ENCODE measurements at places on chromosomes 6 and 20. TPM values are rescaled to one million over a fixed set of nuclear protein-coding genes. Genes with fewer than 3 reads are reported as not detected.

The BPIFB1 gene
- total RNA-seq: not detected

GRCh38 chr6:9978480-9978879 lies 436.4 kb downstream of the TFAP2A start:
- no peak for DNase-seq

- no peak for DNase-seq
These were observed 211.4 kb downstream of the FUT9 start for GRCh38 chr6:96227135-96227534.

- DNase-seq: no peak
These were observed 255.6 kb downstream of the KHDC1L start for GRCh38 chr6:72969666-72970065.

- DNase-seq: no peak
These were observed 43.9 kb downstream of the PHACTR2 start for GRCh38 chr6:143721642-143722041.

The CENPW gene
- not detected for total RNA-seq

- DNase-seq: no peak
These were observed 103.2 kb upstream of the TNFAIP3 start for GRCh38 chr6:137763886-137764285.

- no peak for DNase-seq
These were observed 136.3 kb upstream of the NEDD9 start for GRCh38 chr6:11368760-11369159.

- DNase-seq: no peak
These were observed 185.7 kb upstream of the EYA4 start for GRCh38 chr6:133055441-133055966.

GRCh38 chr6:105179244-105180065 lies at the start of gene POPDC3:
TSS of gene POPDC3 (minus strand) at chr6:105180014. CDS start at chr6:105161909, 18,105 bp downstream.
- DNase-seq: peak; percentile 19

DNA sequence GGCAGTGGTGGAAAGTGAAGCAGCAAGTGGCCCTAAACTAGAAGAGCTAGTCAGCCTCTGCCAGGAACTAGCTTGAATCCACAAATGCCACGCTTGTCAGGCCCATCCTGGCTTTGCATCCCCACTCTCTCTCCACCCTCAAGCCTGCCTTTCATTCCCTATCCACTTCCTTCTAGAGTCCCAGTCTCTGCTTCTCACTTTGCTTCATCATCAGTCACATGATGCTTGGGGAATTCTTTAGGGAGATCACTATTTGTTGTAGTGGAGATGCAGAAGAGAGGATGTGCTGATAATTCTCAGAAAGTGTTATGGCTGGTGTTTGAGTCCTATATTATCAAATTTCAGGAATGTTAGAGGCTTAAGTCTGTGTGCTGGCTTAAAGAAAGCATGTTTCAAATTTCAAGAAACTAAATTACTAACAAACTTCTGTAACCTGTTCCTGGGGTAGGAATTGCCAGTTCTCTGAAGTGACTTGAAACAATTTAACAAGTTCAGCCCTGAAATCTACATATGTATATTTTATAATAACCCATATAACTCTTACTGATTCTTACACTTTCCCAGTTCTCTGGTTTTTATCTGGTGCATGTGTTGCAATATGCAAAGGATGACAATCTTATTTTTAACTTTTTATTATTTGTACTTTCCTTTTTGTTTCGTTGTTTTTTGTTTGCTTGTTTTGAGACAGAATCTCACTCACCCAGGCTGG lies 7.5 kb downstream of the TRIM39 start:
- DNase-seq: no peak

DNA sequence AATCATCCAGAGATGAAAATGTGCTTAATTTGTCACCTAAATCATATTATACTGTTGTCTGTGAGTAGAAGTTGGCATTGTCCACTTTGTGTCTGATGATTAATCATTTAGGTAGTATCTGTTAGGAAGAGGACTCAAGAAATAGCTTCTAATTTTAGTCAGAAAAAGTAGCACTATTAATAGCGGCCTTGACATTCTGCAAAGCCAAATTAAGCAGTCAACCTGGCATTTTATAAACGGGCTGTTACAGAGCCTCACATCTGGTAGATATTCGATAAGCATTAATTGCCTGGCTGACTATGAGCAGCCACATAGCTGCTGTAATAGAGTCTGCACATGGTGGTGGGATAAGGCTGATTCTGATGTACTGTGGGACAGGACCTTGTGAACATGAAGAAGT lies 99.5 kb downstream of the KLHL32 start:
- no peak for DNase-seq

DNA sequence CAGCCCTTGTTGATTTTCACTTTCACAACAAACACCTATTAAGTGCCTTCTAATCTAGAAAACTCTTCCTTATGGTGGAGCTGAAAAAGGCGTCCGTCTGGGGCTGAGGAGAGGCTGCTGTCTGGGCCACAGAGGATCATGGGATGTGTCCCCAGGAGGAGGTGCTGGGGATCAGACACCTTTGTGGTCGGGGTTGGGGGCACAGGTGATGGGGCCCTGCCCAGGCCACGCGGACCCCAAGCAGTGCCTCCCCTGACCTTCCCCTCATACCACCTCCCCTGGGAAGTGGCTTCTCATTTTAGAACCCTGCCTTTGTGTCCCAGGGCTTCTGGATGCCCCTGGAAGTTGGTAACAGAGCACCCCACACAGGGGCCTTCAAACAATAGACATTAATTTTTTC lies 41.1 kb downstream of the SUN5 start:
- no peak for DNase-seq

DNA sequence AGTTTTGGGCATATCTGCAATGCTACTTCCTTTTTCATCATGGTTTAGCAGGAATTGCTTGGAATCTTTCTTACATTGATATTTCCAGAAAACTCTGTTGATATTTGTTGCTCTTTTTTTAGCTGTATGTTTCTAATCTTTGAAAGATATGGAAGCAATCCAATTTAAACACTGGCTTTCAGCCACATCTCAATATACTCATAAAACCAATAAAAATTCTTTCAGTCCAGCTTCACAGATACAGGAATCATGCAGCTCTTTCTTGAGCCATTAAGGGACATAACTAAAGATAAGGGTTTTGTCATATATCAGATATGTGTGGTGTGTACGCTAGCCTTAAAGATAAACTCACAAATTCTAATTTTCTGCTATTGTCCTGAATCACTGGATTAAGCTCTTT lies 47.4 kb downstream of the PKIB start:
- DNase-seq: no peak

The RGS17 gene
- total RNA-seq: 5.1 TPM

- DNase-seq: no peak
These were observed 16.6 kb upstream of the SIRT5 start for GRCh38 chr6:13557841-13558240.

The PSMB8 gene
- total RNA-seq: 39.3 TPM

The C6orf15 gene
- total RNA-seq: not detected

DNA sequence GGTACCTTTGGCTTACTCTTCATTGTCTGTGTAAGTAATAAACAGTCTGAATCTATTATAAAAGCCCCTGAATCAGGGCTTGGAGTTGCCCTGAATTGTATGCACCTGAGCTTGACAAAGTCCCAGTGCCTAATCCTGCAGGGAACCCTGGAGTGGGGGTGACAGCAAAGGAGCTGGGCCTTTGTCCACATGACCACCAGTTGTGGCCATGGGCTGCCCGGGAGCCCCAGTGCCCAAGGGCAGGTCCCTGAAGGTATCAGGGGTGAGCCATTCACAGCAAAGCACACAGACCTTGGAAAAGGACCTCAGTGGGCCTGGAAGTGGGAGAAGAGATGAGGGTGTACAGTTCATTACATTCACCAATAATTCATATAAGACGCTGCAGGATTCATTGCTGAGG lies 94.2 kb downstream of the BANF2 start:
- no peak for DNase-seq

GRCh38 chr20:49140411-49140810 lies 47.7 kb downstream of the STAU1 start:
- no peak for DNase-seq

- no peak for DNase-seq
These were observed 10.1 kb downstream of the SMIM28 start for GRCh38 chr6:138387577-138388368.

DNA sequence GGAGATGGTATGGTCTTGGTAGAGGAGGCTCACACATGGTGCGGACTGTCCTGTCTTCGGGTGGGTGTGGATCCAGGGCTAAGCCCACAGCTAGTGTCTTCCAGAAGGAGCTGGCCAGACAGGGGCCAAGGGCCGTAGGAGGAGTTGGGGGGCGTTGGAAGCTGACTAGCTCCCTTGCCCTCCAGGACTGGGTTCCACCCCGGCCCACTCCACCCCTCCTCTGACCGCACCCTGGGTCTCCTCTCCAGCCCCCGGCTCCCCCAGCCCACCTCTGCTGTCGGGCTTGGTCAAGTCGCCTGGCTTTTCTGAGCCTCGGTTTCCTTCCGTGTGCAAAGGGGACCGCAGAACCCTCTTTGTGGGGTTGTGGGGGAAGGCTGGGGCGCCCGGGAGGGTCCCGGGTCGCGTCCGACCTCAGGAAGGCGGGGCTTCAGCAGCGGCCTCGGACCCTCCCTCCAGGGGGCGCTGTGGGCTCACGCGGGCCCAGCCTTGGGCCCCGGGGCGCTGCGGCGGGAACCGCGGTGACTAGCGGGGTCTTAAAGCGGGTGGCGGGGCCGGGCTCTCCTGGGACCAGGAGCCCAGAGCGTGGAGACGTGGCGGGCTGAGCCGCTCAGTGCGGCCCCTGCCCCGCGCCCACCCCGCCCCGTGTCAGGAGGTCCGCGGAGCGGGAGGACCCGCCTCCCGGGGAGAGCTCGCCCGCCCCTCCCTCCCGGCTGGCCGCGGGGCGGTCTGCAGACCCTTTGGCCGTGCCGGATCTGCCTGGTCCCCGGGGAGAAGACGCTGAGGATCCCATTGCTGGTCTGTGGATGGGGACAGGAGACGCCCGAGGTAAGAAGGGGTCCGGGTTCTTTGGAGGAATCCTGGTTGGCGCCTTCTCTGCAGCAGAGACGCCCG lies 5.4 kb downstream of the NPBWR2 start:
- peak; percentile 25 for DNase-seq

DNA sequence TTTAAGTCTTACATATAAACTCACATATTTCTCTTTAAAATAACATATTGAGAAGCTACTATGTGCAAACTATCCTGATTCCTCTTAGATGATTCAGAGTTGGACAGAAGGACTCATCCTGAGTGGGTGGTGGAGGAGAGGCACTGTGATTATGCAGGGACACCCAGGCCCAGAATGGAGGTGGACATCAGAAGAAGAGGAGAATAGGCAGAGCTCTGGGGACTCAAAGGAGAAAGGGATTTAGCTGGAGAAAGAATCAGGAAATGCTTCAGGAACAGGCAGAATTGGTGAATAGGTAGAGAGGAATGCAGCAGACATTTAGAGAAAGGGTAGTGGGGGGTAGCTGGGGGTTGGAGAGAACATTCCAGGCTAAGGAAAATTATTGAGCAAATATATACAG lies 17.4 kb downstream of the RCAN2 start:
- no peak for DNase-seq

The FOXS1 gene
- not detected for total RNA-seq

DNA sequence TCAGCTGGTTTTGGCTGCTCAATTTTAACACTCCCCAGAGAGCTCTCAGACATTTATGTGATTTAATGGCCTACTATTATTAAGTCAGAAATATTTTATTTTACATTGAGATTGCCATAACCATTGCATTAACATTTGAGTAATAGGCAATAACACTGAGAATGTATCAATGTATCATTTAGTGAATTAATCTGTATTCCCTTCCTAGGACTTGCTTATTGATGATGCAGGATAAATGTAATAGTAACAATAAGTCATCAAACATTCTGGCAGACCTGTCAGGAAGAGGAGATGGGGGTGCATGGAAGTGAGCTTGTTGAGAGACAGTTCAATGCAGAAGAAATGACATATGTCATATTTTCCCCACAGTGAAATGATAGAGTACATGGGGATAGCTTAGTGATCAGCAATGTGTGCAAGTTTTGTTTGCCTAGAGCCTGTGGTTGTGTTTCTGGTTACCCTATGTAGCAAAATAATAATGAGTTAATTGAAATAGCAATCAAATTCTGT lies 458.9 kb downstream of the EYS start:
- DNase-seq: no peak

DNA sequence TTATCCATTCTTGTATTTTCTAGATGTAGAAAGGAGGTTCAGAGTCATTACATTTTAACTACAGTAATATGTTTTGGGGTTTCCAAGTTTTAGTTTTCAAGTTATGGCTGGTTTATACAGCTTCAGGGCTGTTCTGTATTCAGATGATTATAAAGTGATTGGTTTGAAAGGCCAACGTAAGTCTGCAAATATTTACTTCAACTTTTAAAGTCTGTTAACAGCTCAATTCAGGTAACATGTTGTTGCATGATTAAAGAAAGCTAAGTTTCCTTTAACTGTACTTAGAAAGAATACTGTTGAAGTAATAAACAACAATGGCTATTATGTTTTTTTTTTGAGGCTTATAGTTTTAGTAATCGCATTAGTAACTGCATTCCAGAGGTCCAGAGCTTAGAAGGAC lies 22.8 kb upstream of the GCLC start:
- no peak for DNase-seq

GRCh38 chr20:31543966-31544598 lies 29.8 kb downstream of the HM13 start:
- DNase-seq: no peak

- no peak for DNase-seq
These were observed 25.8 kb downstream of the CDKAL1 start for GRCh38 chr6:20559924-20560551.

DNA sequence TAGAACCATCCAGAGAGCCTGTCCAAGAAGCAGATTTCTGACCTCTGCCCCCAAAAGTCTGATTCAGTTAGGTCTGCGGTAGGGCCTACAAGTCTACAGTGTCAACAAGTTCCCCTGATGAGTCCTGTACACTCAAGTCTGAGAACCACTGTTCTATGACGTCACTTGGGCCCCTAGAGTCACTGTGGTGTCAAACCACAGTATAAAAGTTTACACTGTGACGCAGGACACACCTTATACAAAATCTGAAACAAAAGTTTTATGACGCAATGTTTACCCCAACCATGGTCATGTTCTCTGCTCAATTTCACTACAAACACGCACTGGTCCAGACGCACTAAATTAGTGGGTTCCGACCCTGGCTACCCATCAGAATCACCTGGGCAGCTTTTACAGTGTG lies 17.9 kb downstream of the SLA2 start:
- DNase-seq: no peak

GRCh38 chr20:48659858-48660257 lies 167.9 kb downstream of the PREX1 start:
- no peak for DNase-seq

The ECI2 gene
- 57.4 TPM for total RNA-seq

- DNase-seq: no peak
These were observed 258.9 kb upstream of the TCF21 start for GRCh38 chr6:133629970-133630369.

DNA sequence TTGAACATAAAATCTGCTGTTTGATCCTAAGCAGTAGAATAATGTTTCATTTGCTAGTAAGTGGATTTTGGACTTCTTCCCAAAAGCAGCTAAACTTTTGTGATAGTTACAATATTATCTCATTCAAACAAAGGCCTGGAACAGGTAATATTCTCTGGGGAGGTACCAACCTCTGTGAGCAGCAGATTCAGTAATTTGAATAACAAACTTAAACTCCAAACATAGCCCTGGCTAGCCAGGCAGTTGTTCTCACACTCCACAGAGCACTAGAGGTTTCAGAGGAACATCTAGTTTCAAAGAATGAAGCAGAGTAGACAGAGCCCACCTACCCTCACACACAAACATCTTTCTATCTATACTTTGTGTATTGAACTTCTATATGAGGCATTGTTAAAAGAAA lies 40.9 kb downstream of the LGSN start:
- DNase-seq: no peak

The EFCAB8 gene
- total RNA-seq: 0.27 TPM

GRCh38 chr6:107418118-107418517 lies 41.2 kb downstream of the PDSS2 start:
- no peak for DNase-seq

GRCh38 chr6:26088344-26088743 lies 1.1 kb downstream of the HFE start:
- DNase-seq: peak; percentile 21
